Activated CD4-positive, alpha-beta T cell treated with anti-CD3 and anti-CD28 coated beads, Interleukin-2, amount 10 ng/mL, durations not matched to agents 7 days and 5 days (primary cell): ENCODE measurements at places on chromosomes 6 and 20. TPM values are rescaled to one million over a fixed set of nuclear protein-coding genes. Genes with fewer than 3 reads are reported as not detected.

PRPH2 gene
- not detected for total RNA-seq

LY6G6D gene
- not detected for total RNA-seq

CENPQ gene
- total RNA-seq = 13.9 TPM

SLC44A4 gene
- total RNA-seq = not detected

HAO1 gene
- not detected for total RNA-seq

FANCE gene
- 13.0 TPM for total RNA-seq

RFX6 gene
- not detected for total RNA-seq

TOX2 gene
- 1.5 TPM for total RNA-seq

DUSP15 gene
- total RNA-seq = not detected

TUBB2B gene
- not detected for total RNA-seq

SNX9 gene
- total RNA-seq = 10.7 TPM

CST7 gene
- 26.7 TPM for total RNA-seq

TTI1 gene
- total RNA-seq = 30.2 TPM

ZNF831 gene
- 10.4 TPM for total RNA-seq

CNBD2 gene
- total RNA-seq = 4.0 TPM

RNGTT gene
- 18.9 TPM for total RNA-seq

RAD21L1 gene
- 0.27 TPM for total RNA-seq

EPPIN gene
- not detected for total RNA-seq

CBLN4 gene
- not detected for total RNA-seq

PLG gene
- 0.32 TPM for total RNA-seq

LKAAEAR1 gene
- 0.89 TPM for total RNA-seq

SDC4 gene
- total RNA-seq = 7.5 TPM

SLC22A3 gene
- total RNA-seq = not detected

NRN1 gene
- 8.7 TPM for total RNA-seq

CST2 gene
- not detected for total RNA-seq

BACH2 gene
- 59.4 TPM for total RNA-seq

GRIK2 gene
- total RNA-seq = not detected

CFB gene
- not detected for total RNA-seq

SLC17A3 gene
- total RNA-seq = 0.62 TPM

CAP2 gene
- total RNA-seq = not detected

OR2B6 gene
- not detected for total RNA-seq

DEFB121 gene
- total RNA-seq = not detected

LAMA5 gene
- 0.64 TPM for total RNA-seq

BPIFB1 gene
- total RNA-seq = not detected
